Stimulated activated CD4-positive, alpha-beta T cell treated with anti-CD3 and anti-CD28 coated beads, Interleukin-4, amount 100 ng/mL, for 4 hours (primary cell): ENCODE measurements at places on chromosomes 12 and 14.

- no peak for DNase-seq
These were observed 5.7 kb upstream of the DTX1 start for GRCh38 chr12:113050795-113051194.

DNA sequence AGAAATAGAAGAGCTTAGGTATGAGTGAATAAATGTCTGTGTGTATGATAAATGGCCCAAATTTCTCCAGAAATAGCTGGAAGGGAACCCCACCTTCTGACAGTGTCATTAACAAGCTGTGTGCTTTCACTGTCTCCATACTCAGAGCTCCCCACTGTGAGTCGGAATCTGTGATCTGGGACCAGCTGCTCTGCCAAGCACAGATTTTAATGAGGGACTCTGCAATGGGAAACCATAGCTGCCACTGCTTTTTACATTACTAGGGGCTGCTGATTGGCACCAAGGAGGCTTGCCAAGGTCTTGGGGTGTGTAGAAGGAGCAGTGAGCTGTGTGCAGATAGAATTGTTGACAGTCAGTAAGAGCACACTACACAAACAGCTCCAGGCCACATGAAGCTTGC, 244.2 kb upstream of the CCDC196 start:
- DNase-seq = no peak

GRCh38 chr12:82660541-82661325, 26.0 kb upstream of the TMTC2 start:
- DNase-seq = no peak

- no peak for DNase-seq
These were observed 44.7 kb upstream of the SINHCAF start for GRCh38 chr12:31370531-31371255.

DNA sequence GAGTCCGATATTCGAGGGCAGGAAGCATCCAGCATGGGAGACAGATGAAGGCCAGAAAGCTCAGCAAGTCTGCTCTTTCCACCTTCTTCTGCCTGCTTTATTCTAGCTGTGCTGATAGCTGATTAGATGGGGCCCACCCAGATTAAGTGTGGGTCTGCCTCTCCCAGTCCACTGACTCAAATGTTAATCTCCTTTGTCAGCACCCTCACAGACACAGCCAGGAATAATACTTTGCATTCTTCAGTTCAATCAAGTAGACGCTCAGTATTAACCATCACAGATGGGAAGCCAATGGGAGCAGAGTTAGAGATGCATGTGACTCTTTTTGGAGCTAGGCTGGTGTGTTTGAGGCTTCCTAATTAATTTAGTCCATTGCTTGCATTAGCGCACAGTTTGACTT, 17.0 kb downstream of the C12orf75 start:
- no peak for DNase-seq

DNA sequence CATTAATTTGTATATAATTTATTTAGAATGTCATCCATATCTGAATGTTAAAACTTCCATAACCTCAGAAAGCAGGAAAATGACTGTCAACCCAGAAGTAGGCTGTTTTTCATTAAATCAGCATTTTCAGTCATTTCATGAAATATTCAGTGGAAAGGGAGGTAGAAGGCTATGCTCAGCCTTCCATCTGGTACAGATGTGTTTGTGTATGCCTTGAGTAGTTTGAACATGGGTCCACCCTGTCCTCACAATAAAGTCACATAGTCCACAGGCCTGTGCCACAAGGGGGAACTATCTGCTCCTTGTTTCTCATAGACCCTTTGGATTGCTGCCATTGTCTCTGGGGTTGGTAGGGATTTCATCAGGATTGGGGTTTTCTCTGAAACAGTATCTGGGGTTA, 9.1 kb downstream of the LACRT start:
- no peak for DNase-seq

DNA sequence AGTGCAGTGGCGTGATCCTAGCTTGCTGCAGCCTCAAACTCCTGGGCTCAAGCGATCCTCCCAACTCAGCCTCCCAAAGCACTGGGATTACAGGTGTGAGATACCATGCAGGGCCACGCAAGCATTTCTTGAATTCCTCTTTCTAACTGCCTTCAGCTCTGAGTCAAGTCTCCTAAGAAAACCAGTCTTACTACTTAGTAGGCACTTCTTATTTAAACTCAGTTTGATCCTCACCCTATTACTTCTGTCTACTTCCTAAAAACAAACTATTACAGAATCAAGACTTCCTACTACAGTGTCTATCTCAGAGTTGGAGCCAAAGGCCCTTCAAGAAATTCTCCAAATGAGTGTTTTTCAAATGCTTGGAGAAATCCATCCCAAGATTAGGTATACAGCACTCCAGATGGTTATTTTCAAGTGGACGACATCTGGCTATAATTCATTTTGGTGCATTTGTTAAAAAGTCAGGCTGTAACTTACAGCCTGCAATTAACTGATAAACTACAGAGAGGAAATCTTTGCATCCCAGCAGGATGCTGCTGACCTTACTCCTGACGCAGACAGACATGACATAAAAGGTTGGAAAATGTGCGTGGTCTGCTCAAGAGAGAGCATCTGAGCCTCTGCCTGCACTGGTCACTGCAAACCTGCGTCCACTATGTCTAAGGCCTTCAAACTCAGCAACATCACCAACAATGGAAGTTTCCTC, 34.7 kb downstream of the SSH1 start:
- DNase-seq = no peak

GRCh38 chr12:124188561-124189405, 106.1 kb upstream of the RFLNA start:
- no peak for DNase-seq

DNA sequence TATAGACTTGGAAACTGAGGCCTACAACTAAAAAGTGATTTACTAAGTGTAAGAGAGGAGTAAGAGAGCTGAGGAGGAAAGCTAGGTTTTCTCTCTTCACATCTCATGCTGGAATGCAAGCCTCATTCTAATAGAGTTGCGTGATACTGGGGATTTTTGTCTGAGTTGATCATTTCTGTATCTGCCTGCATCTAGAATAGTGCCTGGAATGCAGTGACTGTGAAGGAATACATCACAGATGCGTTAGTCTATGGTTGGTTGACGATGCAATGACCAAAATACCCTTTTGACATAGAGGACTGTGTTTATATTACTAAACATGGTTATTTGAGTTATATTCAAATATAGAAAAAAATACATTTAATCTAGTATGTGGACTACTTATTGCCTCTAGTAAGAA, 9.2 kb upstream of the TMEM117 start:
- DNase-seq = no peak

DNA sequence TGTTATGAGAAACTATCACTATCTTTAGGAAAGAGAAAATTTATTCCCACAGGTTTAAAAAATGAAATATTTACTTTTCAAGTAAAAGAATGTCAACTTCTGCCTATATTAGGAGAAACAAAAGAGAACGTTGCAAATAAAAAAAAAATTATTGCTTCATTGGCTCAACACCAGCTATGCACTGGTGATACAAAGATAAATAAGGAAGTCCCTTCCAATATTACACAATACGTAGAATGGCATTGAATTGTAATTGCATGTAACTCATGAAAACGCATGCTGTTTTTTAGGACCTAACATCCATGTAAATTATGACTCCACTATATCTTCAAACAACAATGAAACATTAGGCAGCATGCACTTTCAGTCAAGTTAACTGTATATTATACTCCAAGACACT, 56.4 kb upstream of the RERGL start:
- DNase-seq = no peak

GRCh38 chr12:109291521-109292341, 17.4 kb downstream of the FOXN4 start:
- no peak for DNase-seq
